ENCODE measurements at places on chromosomes 11 and 22.

GRCh38 chr22:24497841-24498258, 2.7 kb downstream of the UPB1 start:
- no peak for DNase-seq

- DNase-seq: no peak
Observed at GRCh38 chr11:131560287-131560686, 189.9 kb downstream of the NTM start.

- no peak for DNase-seq
Observed at GRCh38 chr11:12845163-12845562, 164.0 kb upstream of the RASSF10 start.

DNA sequence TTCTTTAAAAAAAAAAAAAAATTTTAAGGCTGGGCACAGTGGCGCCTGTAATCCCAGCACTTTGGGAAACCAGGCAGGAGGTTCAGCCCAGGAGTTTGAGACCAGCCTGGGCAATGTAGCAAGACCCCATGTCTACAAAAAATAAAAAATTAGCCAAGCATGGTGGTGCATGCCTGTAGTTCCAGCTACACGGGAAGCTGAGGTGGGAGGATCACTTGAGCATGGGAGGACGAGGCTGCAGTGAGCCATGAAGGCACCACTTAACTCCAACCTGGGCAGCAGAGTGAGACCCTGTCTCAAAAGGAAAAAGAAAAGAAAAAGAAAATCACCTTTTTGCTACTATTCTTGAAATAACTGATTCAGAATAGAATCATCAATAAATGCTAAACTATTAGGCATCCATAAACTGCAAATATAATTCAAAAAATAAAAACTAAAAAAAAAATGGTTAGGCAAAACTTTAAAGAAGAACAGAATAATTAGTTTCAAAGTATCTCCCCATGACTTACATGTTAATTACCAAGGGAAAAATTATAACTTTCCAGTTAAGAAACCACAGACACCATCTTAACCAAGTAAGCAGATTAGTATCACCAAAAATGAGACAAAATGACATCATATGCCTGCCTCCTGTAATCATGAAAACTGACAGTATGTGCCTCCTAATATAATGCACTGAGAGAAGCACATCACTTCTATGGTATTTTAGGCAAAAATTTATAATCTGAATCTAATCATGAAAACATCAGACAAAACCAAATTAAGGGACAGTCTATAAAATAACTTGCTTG, 63.6 kb downstream of the DENND5A start:
- DNase-seq: no peak

- DNase-seq: no peak
Observed at GRCh38 chr11:18748766-18749365, 22.9 kb upstream of the IGSF22 start.

- DNase-seq: no peak
Observed at GRCh38 chr22:35310556-35311550, 11.2 kb downstream of the TOM1 start.

DNA sequence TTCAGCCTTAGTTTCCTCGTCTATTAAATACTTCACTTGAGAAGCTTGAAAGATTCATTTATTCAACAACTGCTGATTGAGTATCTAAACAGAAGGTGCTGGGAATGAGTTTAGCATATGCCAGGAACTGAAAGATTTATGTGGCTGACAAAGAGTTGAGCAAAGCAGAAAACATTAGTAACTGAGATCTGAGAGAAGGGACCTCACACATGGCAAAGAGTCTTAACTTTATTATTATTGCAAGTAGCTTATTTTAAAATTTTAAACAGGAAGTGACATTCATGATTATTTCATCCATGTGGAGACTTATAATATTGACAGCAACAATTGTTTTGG, 133.6 kb downstream of the CASP12 start:
- DNase-seq: no peak

- no peak for DNase-seq
Observed at GRCh38 chr11:17861036-17861755, 126.6 kb downstream of the KCNC1 start.

DNA sequence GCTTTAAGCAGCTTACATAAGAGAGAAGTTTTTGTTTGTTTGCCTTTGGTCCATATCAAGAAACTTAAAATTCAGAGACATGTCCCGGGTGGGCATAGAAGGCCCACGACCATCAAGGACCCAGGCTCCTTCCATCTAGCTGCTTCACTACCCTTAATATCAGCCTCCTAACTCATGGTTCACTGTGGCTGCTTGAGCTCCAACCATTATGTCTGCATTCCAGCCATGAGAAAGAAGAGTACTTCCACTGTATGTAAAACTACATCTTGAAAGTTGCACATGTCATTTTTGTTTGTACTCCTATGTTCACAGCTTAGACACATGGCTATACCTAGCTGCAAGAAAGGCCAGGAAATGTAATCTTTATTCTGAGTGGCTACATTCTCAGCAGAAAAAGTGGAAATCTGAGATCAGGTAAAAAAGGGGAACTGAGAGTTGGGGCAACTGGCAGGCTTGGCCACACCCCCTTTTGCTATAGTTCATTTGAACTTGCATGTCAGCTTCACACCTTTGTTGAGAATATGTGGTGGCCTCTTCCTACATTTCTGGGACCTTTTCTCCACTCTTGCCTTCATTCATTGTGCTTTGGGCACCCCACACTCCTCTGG, 81.3 kb upstream of the TP53I11 start:
- DNase-seq: no peak

- no peak for DNase-seq
Observed at GRCh38 chr11:9901943-9902342, 238.1 kb downstream of the SWAP70 start.

DNA sequence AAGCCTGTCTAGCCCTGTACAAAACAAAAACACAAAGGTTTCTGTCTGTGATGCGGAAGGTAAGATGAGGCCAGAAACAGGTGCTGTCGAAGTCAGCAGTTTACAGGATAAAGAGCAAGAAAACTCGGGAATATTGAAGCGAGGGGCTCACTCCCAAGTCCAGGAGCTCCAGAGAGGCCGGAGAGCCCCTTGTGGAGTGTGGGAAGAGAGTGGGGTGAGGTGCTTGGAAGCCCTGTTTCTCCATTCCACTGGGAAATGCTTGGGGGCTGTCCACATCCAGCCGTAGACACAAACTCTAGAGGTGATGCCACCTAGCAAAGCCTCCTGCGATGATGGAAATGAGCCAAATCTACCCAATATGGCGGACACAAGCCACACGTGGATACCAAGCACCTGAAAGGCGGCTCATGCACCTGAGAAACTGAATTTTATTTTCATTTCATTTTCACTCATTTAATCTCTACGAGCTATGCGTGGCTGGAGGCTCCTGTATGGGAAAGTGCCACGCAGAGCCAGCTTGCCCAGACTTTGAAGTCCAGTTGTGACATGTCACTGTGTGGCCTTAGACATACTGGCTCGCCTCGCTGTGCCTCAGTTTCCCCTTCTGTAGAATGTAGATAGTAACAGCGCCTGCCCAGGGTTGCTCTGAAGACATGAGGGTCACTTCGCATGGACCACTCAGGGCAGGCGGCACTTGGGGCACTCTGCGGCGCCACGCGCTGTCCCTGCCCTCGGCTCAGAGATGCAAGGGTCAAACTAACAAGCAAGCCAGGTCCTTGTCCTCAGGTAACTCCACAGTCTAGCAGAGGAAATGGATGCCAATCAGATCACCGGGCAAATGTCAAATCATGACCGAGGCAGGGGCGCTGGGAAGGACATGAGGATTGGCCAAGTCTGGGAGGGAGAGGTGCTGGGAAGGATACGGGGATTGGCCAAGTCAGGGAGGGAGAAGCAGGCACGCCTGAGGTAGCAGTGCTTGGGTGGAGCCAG, 684.7 kb downstream of the TBC1D22A start:
- DNase-seq: no peak

DNA sequence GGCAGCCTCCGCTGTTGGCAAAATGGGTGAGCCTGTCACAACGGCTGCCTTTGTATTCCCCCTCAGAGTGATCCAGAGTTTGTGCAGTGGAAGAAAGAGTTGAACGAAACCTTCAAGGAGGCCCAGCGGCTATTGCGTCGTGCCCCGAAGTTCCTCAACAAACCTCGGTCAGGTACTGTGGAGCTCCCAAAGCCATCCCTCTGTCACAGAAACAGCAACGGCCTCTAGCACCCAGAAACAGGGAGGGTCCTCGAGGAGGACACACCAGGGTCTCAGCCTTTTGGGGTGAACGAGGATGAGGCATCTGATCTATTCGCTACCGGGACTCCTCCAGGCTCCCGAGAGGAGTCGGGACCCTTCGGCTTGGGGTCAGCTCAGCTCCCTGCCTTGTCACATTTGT, 19.8 kb upstream of the MYO18B start:
- no peak for DNase-seq

DNA sequence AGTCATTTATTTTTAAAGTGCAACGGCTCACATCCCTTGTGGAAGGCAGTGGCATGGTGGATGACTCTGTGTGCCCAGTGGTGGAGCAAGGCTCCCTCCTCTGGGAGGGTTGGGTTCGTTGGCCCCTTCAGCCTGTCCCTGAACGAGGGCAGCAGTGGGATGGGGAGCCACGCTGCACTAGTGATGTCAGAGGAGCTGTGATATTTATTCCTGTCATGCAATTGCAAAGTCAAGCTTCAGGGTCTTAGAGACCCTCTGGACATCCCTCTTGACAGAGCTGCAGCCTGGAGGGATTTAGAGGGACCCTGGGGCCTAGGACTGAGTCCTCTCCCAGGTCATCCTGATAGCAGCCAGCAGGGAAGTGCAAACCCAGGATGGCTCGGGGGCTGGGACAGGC, 78.2 kb upstream of the NARS2 start:
- no peak for DNase-seq

DNA sequence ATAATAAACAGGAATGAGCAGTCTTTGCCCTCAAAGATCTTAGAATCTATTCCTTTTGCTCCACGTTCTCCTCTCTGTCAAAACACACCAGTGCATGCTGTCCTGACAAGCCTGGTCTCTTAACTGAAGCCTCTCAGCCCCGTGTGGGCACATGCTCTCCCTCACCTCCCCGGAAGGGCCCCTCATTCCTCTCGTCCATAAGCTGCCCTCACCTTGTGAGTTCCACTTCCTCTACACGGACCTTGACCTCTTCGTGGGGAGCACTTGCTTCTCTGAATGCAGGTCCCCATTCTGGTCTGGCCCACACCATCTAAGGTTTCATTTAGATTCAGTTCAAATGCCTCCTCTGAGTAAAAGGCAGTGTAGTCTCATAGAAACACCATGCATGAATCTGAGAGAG, 412.3 kb upstream of the SYN3 start:
- DNase-seq: no peak

GRCh38 chr11:8789864-8790263, 107.3 kb downstream of the RPL27A start:
- DNase-seq: no peak

DNA sequence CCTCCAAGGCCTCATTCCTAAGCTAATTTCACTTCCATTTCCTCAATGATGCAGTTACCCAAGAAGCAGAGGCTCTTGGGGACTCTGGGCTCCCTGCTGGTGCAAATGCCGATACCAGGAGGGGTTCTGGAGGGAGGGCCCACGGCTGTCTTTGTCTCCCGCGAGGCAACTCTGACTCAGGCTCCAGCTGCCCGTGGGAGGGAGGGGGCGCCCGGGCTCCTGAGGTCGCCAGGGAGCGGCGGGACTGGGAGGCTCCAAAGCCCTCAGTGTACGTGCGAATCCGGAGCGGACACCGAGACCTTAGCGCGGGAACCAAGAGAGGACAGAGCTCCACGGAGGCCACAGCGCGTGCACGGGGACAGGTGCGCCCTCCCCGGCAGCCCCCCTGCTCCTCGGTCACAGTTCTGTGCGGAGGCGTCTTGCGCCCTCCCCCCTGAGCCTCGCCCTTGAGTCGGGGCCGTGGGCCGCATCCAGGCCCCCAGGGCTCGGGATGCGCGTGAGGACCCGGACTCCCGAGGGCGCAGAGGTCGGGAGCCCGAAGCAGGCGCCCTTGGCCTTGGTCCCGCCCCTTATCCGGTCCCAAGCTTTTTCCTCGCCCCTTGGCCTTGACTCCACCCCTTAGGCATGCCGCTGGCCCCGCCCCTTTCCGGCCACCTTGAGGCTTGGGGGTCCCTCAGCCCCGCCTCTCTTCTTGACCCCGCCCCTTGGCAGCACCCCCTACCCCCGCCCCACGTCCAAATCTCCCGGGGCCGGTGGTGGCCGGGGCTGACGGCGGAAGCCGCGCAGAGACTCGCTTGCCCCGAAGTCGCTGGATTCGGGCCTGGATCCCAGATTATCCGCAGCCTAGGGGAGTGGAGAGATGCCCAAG, 4.7 kb upstream of the SHISA8 start:
- no peak for DNase-seq

DNA sequence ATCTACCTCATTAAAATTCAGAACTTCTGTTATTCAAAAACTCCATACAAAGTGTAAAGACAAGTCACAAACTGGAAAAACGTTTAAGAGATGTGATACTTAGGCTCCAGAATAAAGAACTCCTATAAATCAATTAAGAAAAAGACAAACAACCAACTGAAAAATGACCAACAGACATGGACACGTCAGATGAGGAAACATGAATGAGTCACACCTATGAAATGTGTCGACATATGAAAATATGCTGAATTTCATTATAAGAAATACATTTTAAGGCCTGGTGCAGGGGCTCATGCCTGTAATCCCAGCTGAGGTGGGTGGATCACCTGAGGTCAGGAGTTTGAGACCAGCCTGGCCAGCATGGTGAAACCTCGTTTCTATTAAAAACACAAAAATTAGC, 78.7 kb downstream of the ENTHD1 start:
- DNase-seq: no peak

- no peak for DNase-seq
Observed at GRCh38 chr11:70251659-70252321, 18.7 kb upstream of the PPFIA1 start.
